Stimulated activated CD8-positive, alpha-beta memory T cell treated with anti-CD3 and anti-CD28 coated beads, Interleukin-12 subunit alpha, Interleukin-12 subunit beta, amount 100 ng/mL, for 4 hours (primary cell): ENCODE measurements at places on chromosomes 2 and 18.

DNA sequence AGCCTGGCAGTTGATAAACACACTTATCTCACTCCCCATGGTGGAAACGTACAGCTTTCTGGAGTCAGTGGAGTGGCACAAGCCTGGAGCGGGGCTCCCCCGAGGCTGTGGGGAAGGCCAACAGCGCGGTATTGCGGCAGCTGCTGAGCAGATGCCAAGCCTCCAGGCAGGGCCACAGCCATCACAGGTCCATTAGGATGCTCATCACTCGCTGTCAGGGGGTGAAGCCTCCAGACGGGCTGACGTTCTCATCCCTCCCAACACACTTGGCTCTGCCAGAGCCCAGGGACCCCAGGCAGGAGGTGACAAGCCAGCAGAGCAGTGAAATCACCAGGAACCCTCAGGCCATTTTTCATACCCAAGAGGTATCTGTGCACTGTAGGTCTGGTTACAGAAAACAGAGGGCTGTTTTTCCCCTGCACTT lies 529.2 kb upstream of the KLHL29 start:
- no peak for DNase-seq

GRCh38 chr2:197461057-197461456 lies 7.7 kb downstream of the COQ10B start:
- no peak for DNase-seq

DNA sequence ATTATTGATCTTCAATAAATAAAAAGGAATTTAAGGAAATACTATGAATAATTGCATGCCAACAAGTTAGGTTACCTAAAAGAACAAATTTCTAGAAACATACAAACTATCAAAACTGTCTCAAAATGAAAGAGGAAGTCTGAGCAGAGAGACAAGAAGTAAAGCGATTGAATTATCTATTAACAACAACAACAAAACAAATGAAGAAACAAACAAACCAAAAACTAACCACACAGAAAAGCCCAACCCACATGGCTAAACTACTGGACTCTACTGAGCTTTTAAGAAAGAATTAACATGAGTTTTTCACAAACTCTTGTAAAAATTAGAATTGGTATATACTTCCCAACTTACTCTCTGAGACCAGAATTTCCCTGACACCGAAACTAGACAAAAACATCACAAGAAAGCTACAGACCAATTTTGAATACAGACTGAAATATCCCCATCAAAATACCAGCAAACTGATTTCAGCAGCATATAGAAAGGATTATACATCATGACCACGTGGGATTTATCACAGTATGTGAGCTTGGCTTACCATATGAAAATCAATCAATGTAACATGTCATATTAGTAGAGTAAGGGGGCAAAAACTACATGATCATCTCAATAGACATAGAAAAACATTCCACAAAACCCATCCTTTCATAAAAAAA lies 16.6 kb upstream of the GALNT1 start:
- DNase-seq: no peak

DNA sequence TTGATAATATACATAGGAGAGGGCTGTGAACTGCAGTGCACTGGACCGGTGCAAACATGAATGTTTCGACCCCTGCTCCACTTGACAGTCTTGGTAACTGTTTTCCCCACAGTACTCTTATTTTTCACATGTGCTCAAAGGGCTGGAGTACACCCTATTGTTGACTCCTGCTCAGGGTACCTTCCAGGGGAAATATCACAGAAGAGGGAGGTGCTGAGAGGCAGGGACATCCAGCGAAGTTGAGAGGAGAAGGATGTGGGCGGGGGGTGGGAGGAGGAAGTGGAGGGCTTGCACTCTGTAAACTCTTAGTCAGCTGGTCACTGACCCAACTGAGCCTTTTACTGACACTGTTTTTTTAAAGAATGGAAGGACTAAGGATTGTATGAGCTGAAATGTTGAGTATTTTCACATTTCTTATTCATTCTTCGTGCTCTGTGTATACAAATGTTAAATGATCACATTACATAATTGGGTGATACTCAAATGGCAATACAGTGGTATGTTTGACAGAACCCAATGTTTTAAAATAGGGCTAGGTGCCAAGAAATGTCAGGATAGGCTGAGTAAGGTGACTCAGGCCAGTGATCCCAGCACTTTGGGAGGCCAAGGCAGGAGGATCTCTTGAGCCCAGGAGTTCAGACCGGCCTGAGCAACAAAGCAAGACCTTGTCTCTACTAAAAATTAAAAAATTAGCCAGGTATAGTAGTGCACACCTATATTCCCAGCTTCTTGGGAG lies 10.0 kb downstream of the INPP4A start:
- DNase-seq: no peak

DNA sequence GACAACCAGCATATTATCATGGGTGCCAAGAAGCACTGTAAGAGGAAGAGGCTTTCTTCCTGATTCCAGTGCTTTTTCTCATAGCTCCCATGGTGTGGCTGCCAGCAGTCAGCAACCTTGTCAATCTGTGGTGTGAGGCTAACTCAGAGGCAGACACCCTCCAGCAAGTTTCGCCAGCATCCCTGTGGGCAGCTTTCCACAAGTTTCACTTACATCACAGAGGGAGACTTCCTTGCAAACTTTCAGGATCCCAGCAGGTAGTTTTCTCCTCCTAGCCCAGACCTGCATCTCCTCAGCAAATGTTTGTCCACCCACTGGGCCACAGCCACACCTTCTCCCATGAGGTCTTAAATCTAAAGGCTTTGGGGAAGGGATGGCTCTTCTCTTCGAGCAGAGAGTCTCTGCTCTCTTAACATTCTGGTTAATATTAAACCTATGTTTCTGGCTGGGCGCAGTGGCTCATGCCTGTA lies 9.1 kb downstream of the DNAH7 start:
- no peak for DNase-seq

DNA sequence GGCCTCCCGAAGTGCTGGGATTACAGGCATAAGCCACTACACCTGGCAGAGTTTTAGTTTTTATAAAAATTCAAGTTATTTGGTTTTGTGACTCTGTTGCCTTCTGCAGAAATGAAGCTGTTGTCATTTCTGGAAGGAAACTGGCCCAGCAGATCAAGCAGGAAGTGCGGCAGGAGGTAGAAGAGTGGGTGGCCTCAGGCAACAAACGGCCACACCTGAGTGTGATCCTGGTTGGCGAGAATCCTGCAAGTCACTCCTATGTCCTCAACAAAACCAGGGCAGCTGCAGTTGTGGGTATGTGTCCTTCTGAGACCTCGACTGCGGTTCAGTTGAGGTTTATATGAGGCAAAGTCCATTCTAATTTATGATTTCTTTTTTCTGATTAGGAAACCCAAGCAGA lies 7.2 kb downstream of the MTHFD2 start:
- no peak for DNase-seq

GRCh38 chr18:39513186-39513585 lies 1947.6 kb upstream of the CELF4 start:
- no peak for DNase-seq

DNA sequence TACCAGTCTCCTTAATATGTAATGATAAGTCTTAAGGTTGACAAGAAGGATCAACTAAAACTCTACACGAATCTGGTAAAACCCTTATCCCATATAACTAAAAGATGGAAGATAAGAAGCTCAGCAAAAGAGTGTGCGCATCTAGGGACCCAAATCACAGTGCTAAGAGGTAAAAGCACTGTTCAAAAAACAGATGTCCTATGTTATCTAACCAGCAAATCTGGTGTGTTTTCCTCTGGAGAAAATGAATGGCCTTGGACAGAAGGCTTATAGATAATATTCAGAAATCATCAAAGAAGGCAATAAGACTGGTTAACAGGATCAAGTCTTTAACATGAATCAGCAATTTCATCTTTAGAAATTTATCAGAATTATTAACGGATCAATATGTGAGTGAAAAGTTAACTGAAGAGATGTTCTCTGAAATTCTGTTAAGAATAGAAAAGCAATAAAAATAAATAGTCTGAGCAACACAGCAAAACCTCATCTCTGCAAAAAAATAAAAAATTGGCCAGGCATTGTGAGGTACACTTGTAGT lies 47.1 kb downstream of the RPRD1A start:
- no peak for DNase-seq

GRCh38 chr2:96259497-96259921 lies 6.3 kb downstream of the TMEM127 start:
- no peak for DNase-seq

DNA sequence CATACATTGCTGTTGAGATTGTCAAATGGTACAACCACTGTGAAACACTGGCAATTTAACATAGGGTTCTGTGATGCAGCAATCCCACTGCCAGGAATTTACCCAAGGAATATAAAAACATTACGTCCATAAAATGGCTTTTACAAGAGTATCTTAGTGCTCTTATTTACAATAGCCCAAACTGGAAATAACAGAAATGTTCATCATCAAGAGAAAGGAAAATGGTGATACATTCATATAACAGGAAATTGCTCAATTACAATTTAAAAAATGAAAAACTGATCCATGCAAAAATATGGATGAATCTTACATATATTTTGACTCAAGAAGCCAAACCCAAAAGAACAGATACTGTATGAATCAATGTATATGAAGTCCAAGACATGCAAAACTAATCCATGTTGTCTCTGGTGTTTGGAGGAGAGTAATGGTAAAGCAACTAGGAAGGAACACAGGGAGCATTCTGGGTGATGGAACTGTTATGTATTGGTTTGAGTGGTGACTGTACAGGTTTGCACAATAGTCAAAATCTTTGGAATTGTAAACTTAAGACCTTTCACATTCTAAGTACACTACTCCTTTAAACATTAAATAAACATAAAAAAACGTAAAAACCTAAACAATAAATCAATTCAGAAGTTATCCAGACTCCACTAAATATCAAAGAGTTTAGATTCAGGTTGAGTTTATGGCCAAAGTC lies 104.8 kb upstream of the WDR75 start:
- no peak for DNase-seq

DNA sequence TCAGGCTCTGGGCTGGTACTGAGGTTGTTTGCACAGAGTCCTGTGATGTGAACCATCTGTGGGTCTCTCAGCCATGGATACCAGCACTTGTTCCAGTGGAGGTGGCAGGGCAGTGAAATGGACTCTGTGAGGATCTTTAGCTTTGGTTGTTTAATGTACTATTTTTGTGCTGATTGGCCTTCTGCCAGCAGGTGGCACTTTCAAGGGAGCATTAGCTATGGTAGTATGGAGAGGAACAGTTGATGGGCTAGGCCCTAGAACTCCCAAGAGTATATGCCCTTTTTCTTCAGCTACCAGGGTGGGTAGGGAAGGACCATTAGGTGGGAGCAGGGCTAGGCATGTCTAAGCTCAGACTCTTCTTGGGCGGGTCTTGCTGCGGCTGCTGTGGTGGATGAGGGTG lies 257.0 kb upstream of the GYPC start:
- DNase-seq: no peak

DNA sequence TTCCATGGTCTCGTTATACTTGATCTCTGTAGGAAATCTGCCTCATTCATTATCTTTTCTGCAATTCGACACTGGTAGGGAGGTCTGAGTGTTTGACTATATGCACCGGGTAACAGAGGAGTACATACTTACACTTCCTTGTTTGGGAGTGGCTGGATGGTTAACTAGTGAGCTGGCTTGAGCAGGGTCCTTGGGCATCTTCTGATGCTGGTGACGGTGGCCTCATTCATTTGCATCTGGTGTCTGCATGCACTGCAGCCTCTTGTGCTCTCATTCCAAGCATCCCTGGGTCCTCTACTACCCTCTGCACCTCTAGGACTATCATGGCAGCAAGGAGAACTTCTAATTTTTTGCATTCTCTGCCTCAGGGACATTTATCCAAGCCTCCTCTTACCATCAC lies 100.0 kb upstream of the TCF4 start:
- no peak for DNase-seq

DNA sequence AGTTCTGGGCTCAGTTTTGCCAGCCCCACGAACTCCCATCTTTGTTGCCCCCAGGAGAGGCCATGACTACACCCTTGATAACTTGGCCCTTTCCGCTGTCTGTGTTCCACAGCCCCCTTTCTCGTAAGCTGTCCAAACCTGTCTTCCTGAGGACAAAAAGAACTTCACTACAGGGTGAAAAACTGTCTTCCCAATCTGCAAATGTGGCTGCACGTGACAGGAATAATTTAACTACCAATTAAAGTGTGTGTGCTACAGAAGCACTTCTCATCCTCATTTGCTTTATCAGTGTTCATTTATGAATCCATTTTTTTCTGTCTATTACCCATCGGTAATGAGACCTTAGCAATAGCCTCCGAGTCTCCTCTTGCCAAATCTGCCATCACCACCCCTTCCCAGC lies 9.1 kb upstream of the ALPK2 start:
- no peak for DNase-seq

DNA sequence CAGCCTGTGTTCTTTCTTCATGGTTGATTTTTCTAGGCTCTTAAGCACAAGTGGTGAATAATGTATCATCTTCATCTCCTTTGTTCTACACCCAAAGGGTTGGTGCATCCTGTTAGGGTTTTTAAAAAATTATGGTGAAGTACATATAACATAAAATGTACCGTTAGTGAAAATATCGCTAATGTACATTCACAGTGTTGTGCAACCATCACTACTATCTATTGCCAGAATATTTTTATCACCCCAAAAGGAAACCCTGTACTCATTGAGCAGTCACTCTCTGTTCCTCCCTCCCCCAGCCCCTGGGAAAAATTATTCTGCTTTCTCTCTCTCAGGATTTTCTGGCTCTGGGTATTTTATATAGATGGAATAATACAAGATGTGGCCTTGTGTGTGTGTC lies 98.5 kb downstream of the PRKCE start:
- no peak for DNase-seq

GRCh38 chr2:8659092-8659734 lies 22.6 kb upstream of the ID2 start:
- no peak for DNase-seq

DNA sequence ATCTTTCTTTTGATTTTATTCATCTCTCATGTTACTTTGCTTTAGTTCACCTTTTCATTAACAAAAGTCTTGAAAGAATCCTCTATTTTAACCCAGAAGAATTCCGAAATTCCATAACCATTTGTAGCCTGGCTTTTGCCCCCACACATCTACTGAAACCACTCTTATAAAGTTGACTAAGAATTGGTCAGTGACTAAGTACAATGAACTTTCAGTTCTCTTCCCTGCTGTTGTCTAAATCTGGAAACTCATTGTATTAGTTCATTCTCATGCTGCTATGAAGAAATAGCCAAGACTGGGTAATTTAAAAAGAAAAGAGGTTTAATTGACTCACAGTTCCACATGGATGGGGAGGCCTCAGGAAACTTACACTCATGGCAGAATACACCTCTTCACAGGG lies 49.9 kb upstream of the PNPT1 start:
- no peak for DNase-seq

- no peak for DNase-seq
Measured at GRCh38 chr2:26566081-26566375, 75.1 kb downstream of the CIB4 start.

GRCh38 chr2:36450466-36451196 lies 95.1 kb downstream of the CRIM1 start:
- DNase-seq: no peak

DNA sequence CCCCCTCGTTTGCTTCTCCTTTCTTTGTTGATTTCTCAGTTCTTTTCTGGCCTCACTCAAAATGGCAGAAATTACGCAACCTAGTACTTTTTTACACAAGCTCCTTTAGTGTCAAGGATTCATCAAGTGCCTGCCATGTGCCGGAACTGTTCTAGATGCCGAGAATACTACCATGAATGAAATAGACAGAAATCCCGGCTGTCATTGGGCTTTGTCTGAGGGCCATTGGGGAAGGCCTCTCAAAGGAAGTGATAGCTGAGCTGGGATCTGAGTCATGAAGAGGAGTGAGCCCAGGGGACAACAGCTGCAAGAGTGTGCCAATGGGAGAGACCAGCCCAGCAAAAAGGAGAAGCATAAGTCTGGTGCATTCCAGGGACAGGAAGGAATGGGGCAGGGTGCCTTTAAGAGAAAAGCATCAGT lies 34.3 kb upstream of the PPP1CB start:
- DNase-seq: no peak
